RPMI7951 (cell line): ENCODE measurements at places on chromosomes 1 and 21. TPM values are rescaled to one million over a fixed set of nuclear protein-coding genes. Genes with fewer than 3 reads are reported as not detected.

The HSD3B1 gene
- total RNA-seq = not detected in 2 replicates

The DENND4B gene
- total RNA-seq = 5.9 and 8.0 TPM in 2 replicates

The EDARADD gene
- total RNA-seq = 0.49 and 1.7 TPM in 2 replicates

The AMY1B gene
- total RNA-seq = not detected in 2 replicates

The ATP1A2 gene
- not detected in 2 replicates for total RNA-seq

The PLA2G2D gene
- not detected in 2 replicates for total RNA-seq

The LRRN2 gene
- not detected in 2 replicates for total RNA-seq

The RAB7B gene
- 0.96 and 0.98 TPM in 2 replicates for total RNA-seq

The ELAPOR1 gene
- total RNA-seq = 0.29 and 0.36 TPM in 2 replicates

The TSSK3 gene
- 0.12 and 0.39 TPM in 2 replicates for total RNA-seq

- DNase-seq = peak; percentile 88
These were observed at the start of gene RGS1 for GRCh38 chr1:192575499-192576189. Gene RGS1, plus strand, starts transcription at chr1:192575773. Its CDS starts 20 bp downstream, at chr1:192575793.

GRCh38 chr1:204468206-204468605 is 26.4 kb downstream of the PIK3C2B start:
- DNase-seq = no peak

- DNase-seq = no peak
These were observed 43.1 kb upstream of the EXOSC10 start for GRCh38 chr1:11142618-11143391.

GRCh38 chr1:48007047-48007446 is 9.9 kb upstream of the TRABD2B start:
- DNase-seq = no peak

- DNase-seq = no peak
These were observed 254.4 kb downstream of the FOXD2 start for GRCh38 chr1:47692196-47692595.

DNA sequence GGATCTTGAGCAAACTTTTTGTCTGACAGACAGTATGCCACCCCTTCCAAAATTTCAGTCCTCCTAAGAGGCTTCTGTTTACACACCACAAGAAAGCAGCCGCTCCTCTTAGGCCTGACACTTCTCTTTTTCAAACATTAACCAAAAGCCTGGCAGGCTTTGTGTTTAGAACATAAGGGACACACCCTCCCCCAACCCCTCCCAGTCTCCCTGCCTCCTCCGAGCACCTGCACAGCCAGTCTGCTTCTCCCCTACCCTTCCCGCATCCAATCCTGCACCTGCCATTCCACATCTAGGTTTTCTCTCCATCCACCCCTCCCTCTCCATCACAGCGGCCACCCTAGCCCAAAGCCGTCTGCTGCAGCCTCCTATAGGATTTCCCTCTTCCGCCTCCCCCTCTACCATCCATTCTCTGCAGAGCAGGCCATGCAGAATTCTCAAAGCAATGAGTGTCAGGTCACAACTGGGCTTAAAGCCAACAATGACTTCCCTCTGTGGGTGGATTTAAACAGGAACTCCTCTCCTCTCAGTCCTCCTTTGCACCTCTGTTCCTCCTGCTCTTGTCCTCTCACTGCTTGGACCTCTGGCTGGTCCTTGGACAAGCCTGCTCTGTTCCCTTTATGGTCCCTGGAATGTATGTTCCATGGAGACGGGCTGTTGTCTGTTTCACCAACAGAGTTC is 478.2 kb downstream of the NPHP4 start:
- DNase-seq = no peak

GRCh38 chr1:184219414-184219813 is 167.4 kb upstream of the C1orf21 start:
- DNase-seq = no peak

- DNase-seq = peak; percentile 76
These were observed 5.3 kb upstream of the SLC6A9 start for GRCh38 chr1:44036409-44037139.

DNA sequence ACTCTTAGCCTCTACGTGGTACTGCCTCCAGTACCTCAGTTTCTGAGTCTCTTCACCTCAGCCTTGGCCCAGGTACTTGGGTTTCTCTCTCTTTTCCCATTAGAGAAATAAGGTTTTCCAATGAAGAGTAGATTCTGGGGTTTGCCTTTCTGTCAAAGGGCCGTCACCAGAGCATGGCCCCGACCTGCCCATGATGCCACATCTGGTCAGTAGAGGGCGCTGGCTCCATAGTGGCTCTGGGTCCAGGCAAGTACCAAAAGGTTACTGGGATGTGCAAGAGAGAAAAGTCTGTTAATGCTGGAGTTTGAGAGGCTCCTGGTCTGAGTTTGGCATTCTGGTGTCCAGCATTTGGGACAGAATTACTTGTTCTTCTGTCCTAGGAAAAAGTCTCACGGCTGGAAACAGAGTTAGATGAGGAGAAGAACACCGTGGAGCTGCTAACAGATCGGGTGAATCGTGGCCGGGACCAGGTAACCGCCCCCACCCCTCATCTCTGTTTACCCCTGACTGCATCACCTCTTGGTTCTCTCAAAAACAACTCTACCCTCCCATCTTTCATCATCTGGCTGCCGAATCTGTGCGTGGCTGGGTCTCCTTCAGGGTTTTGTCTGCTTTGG is 5.3 kb upstream of the TUFT1 start:
- peak; percentile 62 for DNase-seq

- no peak for DNase-seq
These were observed 135.1 kb downstream of the NEK7 start for GRCh38 chr1:198291924-198292323.

GRCh38 chr1:97192872-97193572 is 471.4 kb downstream of the PTBP2 start:
- DNase-seq = peak; percentile 91

- no peak for DNase-seq
These were observed 58.2 kb upstream of the SLC25A33 start for GRCh38 chr1:9481048-9481447.

DNA sequence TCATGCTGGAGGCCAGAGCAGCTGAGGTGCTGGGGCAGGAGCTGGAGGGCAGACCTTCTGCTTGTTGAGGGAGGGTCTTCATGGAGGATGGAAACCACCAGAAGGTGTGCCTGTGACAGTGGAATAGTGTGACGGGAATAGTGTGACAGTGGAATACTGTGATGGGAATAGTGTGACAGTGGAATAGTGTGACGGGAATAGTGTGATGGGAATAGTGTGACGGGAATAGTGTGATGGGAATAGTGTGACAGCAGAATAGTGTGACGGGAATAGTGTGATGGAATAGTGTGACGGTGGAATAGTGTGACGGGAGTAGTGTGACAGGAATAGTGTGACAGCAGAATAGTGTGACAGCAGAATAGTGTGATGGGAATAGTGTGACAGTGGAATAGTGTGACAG is 325.1 kb downstream of the HHAT start:
- DNase-seq = peak; percentile 9

DNA sequence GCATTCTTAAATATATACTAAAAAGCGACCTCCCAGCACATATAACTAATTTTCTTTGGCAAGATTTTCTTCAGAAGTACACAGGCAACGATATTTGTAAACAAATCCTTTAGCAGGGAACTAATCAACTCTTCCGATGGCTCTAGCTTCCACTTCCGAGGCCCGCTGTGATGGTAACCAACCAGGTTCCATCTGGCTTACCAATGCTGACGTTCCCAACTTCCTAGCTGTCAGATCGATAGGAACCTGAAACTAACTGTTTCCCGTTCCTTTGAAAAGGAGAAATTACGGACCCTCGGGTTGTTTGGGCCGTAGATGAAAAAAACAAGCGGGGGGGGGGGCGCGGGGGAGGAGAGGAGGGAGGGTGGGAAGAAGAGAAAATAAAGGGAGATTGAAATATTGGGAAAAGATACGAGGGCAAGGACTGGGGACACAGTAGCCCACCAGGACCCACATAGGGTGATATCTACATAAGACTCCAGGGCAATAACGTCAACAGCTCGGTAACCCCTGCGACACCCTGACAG is 513 bp downstream of the GTF2B start:
- DNase-seq = peak; percentile 27

- no peak for DNase-seq
These were observed 138.1 kb upstream of the KIF26B start for GRCh38 chr1:245016700-245017099.

DNA sequence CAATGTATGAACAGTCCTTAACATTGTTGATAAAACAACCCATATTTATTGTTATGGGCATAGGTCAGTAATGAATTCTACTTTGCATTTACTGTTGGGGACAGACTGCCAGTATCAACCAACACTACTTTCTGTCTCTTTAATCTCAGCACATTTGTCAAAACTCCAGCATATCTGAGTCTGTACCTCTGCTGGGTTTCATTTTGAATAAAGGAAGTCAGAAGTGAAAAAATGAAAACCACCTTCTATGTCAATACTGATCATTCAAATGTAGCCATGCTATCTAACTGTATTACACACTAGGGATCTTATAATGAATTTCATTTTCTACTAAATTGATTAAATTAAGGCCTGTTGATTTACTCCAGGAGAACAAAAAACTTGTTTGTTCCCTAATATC is 24.2 kb upstream of the CXADR start:
- no peak for DNase-seq

- DNase-seq = no peak
These were observed 80.1 kb downstream of the ESRRG start for GRCh38 chr1:216643176-216643575.

DNA sequence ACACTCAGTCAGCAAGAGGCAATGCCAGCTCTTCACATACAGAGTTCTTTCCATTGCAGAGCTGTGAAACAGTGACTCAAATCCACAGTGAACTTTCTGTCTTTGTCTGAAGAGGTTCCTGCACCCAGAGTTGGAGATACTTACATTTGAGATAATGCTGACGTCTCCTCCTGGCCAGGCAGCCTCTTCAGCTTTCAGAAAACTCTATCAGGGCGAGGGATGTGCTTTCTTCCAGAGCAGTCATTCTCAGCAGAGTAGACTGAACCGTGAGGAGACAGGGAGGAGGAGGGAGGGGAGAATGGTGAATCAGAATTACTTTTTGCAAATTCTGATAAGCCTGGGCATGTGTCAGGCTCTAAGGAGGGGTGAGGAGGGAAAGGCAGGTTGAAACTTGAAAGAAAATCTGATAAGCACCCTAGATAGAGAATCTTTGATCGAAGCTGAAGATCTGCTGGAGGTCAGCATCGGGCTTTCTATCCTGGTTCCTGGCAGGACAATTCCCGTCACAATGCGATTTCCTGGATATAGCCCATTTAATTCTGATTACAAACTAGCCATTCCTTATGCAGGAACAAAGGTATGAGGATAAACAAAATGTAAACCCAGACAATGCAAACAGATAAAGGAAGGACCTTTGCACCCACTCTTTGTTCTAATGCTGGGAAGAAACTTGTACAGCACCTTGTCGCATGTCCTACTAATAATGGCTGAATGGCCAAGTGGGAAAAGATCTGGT is 18.9 kb upstream of the NID1 start:
- DNase-seq = no peak

DNA sequence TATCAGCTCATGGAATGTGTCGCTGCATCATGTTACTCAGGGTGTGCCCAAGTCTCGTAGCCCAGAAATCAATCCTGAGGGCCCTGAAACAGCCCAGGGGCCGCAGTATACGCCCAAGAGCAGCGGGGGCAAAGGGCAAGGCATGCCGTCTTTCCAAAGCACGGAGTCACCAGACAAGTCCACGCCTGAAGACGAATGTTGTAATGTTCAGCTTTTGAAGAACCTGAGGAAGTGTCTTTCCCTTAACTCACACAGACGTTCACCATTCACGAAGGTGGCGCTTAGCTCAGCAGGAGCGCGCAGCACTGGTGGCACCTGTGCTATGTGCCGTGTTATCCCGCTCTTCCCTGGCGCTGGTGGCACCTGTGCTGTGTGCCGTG is 18.8 kb upstream of the PWP2 start:
- no peak for DNase-seq

DNA sequence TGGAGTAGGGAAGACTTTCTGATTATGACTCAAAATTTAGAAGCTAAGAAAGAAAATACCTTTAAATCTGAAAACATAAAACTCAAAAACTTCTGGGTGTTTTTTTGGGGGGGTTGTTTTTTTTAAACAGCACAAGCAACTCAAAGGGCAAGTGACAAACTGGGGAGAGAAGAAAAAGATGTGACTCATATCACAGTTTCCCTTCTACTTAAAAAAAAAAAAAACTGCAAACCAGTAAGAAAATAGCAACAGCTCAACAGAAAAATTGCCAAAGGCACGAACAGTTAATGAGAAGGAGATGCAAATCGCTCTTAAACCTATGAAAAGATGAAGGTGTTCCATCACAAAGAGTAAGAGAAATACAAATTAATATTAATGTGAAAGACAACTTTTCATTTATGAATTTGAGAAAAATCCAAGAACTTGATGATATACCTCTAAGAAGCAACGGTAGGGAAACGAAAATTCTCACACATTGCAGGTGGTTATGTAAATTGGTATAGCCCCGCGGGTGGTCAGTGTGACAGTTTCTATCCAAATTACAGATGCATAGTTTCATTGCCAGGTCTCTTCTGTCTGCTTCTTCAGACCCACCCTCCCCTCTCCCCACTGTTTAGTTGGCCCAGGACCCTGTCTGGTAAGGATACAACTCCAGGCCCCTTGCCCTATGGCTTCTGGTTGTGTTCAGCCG is 9.0 kb downstream of the IFNAR2 start:
- DNase-seq = peak; percentile 32

DNA sequence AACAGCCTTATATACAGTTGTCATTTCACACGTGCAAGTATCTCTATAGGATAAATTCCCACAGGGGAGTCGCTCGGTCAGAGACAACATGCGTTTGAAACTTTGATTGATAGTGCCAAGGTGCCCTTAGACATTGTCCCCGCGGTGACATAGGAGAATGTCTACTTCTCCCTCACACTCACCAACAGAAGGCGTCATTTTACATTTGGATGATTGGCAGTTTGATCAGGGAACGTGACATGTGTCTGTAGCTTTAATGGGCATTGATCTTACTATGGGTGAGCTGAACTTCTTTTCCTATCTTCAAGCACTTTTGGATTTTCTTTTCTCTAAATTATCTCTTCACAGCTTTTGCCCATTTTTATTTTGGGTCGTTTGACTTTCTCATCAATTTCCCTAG is 42.6 kb upstream of the PAX7 start:
- no peak for DNase-seq

DNA sequence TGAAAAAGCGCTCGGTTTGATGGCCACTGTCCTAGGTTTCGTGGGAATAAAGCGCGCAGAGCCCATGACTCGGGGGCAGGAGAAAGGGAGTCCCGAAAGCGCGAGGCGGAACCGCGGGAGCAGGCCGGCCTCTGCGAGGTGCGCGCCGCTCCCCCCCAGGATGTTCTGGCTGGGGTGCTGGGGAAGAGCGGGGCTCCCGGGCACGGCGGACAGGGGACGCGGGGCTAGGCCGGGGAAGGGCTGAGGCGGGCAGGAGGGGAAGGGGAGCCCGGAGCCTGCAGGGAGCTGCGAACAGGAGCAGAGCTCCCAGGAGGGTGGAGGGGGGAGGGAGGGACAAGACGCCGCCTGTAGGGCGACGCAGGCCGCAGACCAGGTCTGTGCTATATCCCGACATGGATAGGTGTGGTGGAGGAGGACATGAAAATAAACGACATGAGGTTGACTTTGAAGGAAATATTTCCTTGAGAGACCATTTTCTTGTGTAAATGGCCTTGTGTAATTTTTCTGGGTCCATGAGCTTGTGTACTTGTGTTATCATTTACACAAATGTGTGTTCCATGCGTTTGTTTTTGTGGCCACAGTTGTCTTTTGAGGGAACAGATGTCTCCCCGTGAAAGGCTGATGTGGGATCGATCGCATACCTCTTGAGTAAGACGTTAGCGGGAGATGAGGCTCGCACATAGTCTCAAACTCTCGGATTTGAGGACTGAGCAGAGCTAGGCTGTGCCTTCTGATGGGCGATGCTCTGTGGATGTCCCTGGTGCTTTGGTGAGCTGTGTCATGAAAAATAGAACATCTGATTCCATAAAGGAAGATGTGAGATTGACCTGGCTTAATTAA is 1.3 kb downstream of the PCNT start:
- peak; percentile 44 for DNase-seq
